ENCODE measurements at places on chromosomes 4 and X.

DNA sequence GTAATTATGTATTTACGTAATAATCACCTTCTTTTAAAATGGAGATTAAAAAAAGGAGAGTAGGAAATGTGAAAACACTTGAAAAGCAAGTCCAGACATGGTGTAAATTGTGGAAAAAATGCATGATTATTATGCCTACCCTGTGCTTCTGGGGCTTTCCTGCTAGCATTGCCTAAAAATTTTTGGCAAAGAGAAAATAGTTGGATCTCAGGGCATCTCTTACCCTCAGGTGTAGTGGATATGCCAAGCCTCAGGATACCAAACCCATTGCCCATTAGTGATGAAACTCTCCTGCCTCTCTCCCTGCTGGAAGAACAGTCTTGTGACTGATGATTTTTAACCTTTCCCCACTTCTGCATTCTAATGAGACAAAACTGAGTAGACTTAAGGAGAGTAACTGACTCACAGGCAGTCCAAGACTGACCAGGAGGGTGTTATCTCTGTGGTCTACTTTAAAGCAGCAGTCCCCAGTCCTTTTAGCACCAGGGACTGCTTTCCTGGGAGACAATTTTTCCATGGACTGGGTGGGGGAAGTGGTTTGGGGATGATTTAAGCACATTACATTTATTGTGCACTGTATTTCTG lies 174.6 kb downstream of the ZNF330 start:
- no peak for DNase-seq

DNA sequence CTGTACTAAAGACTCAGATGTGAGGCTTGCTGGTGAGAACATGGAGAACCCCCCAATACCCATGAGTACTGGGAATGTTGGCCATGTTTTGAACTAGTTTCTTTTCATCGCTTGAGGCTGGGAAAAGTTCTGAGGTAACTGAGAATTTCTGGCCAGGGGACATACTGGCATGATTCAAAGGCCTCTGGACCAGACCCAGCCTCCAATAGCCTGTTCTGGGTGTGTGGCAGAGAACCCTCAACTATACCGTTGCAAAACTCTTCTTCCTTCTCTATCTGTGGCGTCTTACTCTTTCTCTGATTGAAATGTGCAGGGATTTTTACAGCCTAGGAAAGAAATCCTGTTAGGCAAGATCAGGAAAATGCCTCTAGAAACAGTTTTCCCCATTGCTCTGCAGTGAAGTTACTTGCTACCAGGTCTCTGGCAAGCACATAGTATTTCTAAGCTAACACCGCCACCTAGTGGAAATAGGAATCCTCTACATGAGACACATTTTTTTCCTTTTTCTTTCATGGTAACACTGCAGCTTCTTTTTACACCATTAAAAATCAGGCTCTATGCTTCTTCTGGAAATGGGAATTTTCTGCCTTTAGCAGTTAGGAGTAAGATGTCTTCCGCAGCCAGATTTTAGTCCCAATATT lies 170.7 kb upstream of the ZCCHC13 start:
- peak; percentile 76 for DNase-seq

- no peak for DNase-seq
These were observed at the start of gene ANKRD37 for GRCh38 chr4:185396724-185397385. TSS of gene ANKRD37 (plus strand) at chr4:185396841. CDS start at chr4:185396924, 83 bp downstream.

DNA sequence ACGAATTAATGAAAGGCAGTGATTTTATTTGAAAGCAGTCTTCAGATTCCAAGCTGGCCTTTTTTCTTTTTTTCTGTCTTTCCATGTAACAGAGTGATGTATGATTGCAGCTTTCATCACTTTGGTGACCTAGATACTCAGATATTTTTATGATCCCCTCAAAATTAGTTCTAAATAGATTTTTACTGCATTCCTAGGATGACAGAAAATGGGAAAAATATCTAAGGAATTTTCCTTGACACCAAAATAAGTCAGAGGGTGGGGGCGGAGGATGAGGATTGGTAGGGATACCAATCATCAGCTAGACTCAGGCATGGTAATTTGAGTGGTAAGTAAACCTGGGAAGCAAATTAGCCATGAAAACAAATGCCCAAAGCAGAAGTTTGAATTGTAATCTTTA lies 11.9 kb upstream of the HMGB2 start:
- peak; percentile 24 for DNase-seq

DNA sequence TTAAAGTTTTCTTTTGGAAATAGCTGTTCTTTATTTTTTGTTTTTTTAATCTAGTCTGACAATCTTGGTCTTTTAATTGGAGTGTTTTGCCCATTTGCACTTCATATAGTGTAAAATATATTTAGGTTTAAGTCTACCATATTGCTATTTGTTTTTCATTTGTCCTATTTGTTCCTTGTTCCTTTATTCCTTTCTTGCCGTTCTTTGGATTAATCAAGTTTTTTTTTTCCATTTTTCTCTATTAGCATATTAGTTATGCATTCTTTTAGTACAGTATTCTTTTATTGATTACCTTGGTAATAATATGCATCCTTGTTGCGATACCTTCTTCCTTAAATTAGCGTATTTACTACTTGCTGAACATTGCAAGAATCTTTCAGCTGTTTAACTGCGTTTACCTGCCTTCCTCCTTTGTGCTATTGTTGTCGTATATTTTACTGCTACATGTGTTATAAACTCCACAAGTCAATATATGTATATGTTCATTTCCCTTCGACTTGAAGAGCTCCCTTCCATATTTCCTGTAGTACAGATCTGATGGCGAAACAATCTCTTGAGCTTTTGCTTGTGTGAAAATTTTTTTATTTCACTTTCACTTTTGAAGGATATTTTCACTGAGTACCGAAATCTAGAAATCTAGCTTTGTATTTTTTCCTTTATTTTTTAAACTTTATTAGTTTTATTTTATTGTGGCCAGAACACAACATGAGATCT lies 23.9 kb upstream of the RNF212 start:
- DNase-seq = peak; percentile 38

- peak; percentile 86 for DNase-seq
These were observed 29.2 kb downstream of the HTT-AS start for GRCh38 chr4:3044870-3045819.
